Thoracic aorta (tissue), 2 donors: ENCODE measurements at places on chromosomes 3 and 15.

GRCh38 chr3:18233987-18234716 is 191.0 kb downstream of the SATB1 start:
- DNase-seq: no peak

DNA sequence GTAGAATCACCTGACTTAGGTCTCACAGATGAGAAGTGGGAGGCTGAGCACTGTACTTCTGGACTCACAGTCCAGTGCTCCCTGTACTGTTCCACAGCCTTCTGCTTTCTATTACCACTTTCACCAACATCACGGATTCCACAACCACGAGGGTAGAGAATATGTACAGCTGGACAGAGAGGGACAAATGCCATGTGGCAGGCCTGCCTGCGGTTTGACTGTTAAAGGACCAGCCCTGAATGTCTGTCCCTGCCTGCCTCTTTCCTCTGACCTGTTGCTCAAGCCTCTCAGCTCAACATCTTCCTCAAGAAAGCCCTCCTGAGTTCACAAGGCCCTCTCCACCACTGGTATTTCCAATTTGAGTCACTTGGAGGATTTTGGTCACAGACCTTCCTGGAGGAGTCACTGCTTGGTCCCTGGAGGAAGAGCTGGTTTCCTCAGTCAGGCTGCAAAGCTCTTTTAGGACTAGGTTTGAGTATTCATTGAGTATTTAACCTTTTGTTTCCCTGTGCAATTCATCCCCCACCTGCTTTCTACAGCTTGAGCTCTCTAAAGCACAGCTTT is 49.1 kb downstream of the RAB11A start:
- no peak for DNase-seq

- no peak for DNase-seq
These were observed 155.2 kb upstream of the TLE3 start for GRCh38 chr15:70252951-70253320.

GRCh38 chr3:190617185-190617584 is 103.3 kb downstream of the IL1RAP start:
- DNase-seq: no peak

DNA sequence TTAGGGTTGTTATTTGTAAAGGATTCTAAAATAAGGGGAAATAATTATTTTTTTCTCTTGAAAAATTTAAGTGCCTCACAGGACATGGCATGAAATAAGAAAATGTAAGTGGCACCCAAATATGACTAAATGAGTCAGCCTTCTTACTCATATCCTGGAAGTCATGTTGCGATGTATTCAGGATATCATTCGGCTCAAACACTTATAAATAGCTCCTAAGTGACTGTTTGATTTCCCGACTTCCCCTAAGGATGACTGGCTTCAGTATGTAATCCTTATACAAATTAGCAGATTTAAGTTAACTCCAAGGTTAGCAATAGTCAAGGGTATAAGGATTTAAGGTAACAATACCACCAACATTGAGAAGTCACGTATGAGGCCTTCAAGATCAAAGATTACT is 57.3 kb upstream of the OSTN start:
- no peak for DNase-seq

- DNase-seq: no peak
These were observed 387.9 kb downstream of the GABRG3 start for GRCh38 chr15:27358751-27359434.

- DNase-seq: no peak
These were observed 279.9 kb downstream of the PTPRG start for GRCh38 chr3:61841111-61841845.

DNA sequence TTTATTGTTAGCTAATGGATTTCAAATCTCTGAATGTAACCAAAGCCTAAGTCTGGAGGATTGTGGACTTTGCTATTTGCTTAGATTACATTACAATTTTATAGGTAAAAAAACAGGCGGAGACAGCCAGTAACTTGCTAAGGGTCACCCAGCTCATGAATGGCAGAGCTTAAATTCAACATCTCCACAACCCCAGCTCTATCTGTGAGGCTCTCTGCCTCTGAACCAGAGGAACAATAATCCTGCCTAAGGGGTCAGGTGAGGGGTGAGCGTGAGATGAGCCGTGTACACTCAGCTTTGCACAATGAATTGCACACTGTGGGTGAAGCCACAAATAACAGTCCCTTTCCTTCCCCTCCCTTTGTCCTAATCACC is 69.8 kb upstream of the SPATA12 start:
- DNase-seq: no peak

- no peak for DNase-seq
These were observed 4.8 kb downstream of the HES1 start for GRCh38 chr3:194140520-194141414.

GRCh38 chr3:33826206-33826605 is 27.8 kb downstream of the PDCD6IP start:
- no peak for DNase-seq

DNA sequence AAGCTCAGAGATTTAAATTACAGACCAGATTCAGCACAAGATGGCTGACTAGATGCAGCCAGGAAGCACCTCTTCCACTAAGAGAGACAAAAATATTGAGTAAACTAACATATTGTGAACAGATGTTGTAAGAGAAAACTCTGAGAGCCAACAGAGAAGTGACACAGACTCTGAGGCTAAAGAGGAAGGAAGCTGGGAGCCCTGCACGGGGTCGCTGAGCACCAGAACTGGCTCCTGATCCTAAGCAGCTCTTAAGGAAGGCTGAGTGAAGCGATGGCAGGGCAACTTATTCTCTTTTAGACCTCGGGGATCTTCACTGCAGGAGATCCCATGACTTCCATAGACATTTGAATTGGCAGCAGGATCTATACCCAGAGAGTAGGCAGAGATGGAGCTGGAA is 578.0 kb upstream of the GRM7 start:
- DNase-seq: no peak

DNA sequence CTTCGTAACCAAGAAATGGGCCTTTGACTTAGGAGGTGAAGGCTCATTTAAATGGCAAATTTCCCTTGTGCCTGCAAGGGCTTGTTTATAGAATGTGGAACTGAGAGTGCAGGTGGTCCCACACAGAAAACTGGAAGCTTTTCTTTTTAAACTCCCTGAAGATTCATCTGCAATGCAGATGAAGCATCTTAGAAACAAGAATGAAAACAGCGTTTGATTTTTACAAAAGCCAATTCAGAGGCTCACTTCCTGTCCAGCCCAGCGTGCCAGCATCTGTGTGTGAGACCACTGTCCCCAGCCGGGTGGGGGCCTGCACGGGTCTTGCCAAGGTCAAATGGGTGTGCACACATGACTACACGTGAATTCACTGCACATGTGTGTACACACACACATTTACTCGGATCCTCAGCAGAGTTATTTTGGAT is 94.7 kb downstream of the LINGO1 start:
- no peak for DNase-seq

GRCh38 chr3:12777171-12777570 is 18.1 kb upstream of the TMEM40 start:
- DNase-seq: no peak

DNA sequence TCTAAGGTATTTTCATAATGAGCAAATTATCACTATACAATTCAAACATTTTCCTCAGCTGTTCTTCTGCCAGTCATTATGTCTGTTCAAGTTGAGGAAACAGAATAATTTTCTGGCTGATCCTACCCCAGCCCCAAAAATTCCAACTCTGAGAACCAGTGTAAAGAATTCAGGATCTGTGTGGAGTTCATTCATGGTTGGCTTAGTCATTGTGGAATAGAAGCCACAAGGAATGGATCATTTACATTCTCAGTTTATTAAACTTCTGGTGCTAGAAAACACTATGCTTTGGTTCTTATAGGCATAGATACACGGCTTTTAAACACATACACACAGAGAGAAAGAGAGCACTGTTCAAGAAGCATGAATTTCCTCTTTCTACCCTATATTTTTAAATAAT is 134.6 kb downstream of the CMSS1 start:
- DNase-seq: no peak

- no peak for DNase-seq
These were observed 256.6 kb upstream of the TPRG1 start for GRCh38 chr3:188915127-188915526.

DNA sequence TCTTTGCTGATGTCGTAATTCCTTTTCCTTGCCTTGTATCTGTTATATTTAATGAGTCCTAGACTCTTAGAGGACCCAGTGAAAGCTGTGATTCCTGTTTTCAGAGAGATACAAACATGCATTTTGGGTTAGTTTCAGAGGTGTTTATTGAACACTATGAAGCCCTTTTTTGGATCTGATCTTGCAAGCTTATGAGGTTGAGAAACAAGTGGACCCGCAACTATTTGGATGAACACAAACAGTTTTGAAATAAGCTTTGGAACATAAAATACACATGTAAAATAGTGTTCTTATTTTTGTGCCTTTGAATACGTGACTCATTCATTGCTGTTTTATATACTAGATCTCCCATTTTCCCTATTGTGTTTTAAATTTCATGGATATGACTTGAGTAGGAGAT is 33.5 kb downstream of the SNRK start:
- DNase-seq: no peak

- DNase-seq: no peak
These were observed 4.6 kb downstream of the WDR53 start for GRCh38 chr3:196563721-196564225.

GRCh38 chr3:141812084-141812483 is 48.9 kb downstream of the GRK7 start:
- no peak for DNase-seq

DNA sequence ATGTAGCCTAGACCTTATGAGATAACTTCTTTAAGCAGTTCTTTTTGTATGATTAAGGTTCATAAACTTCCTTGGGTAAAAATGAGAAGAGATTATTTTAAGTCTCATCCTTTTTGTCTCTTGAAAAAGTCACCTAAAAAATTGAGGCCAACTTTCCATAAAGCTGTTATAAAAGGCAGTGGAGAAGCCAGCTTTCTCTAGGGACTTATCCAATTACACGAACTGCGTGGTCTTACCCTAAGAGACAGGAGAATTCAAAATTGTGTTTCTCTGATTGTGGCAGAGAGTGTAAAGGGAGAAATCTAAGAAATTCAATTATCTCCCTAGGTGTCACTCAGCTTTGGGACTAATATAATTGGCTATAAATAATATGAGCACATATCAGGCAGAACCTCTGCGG is 262.0 kb downstream of the SHOX2 start:
- no peak for DNase-seq

DNA sequence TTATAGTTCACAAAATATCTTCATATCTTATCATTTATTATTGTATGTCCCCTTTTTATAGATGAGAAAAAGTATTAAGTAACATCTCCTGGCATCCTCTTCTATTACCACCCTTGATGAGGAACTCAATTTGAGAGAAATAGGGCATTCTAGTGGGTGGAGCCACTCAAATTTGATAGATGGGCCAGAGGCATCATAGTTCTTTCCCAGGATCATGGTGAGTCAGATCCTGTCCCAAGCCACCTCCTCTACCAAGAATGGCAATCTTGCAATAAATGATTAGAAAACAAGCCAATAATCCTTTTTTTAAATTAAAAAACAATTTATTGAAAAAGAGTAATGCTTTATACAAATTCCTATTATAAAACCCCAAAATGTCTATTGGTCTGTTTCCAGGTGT is 16.8 kb downstream of the CLDN1 start:
- DNase-seq: no peak

- no peak for DNase-seq
These were observed 44.4 kb downstream of the LSM3 start for GRCh38 chr3:14222900-14223594.

DNA sequence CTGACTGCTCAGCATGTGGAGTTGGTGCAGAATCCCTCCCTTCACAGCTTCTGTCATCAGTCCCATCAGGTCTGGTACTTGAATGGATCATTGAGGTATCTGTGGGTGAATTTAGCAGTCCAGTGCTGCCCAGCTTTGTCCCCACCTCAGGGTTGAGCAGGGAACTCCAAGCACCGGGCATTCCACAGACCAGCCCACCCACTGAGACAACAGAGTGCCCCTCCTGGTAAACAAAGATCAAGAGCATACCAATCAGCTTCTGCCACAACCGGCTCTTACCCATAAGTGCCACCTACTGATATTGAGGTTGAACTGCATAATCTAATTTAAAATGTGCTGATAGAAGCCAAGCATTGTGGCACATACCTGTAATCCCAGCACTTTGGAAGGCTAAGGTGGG is 57.1 kb upstream of the FXR1 start:
- DNase-seq: no peak

DNA sequence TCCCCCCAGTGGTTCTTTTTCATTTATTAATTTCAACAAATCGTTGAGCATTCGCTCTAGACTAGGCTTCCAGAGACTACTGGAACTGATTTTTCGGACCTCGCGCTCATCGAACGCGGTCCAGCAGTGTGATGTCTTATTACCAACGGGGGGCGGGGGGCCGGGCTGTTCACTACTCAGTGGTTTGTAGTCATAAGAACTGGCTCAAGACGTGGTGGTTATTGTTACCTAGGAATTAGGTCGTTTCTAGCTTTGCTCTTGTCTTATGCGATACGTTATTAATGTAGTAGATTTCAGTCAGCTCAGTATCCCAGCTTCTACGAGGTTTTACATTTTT is 858 bp downstream of the RBM5 start:
- no peak for DNase-seq

DNA sequence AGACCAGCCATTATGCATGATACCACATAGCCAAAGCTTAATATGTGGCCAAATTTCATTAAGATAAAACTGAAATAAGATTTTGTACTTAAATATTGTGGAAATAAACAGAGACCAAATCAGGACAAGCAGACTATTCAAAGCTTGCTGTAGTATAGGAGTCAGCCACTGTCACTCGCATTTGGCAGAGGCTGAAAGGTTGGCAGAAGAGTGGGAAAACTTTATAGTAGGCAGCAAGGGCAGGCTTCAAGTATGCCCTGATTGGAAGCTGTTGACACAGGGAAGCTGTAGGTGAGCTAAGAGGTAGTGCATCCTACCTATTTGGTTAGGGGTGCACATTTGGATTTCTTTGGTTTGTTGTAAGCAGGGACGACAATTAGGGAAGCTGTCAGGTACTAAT is 202.5 kb upstream of the PDZRN3 start:
- no peak for DNase-seq
